ENCODE measurements at places on chromosomes 5 and 9. TPM values are rescaled to one million over a fixed set of nuclear protein-coding genes. Genes with fewer than 3 reads are reported as not detected.

GRXCR2 gene
- polyA plus RNA-seq, result not detected

HBEGF gene
- polyA plus RNA-seq, result 4.9 TPM

PTTG1 gene
- polyA plus RNA-seq, result 94.9 TPM

CAMK4 gene
- polyA plus RNA-seq, result 4.0 TPM

CCDC112 gene
- 5.5 TPM for polyA plus RNA-seq

C9 gene
- polyA plus RNA-seq, result 0.06 TPM

MEGF10 gene
- not detected for polyA plus RNA-seq

REEP5 gene
- polyA plus RNA-seq, result 233 TPM

HRH2 gene
- not detected for polyA plus RNA-seq

LAMC3 gene
- polyA plus RNA-seq, result not detected

MCTP1 gene
- polyA plus RNA-seq, result 0.08 TPM

FOXD4L5 gene
- polyA plus RNA-seq, result not detected

FOXD4 gene
- 0.09 TPM for polyA plus RNA-seq

ROPN1L gene
- 0.69 TPM for polyA plus RNA-seq

DNLZ gene
- polyA plus RNA-seq, result 27.1 TPM

SNCAIP gene
- 1.5 TPM for polyA plus RNA-seq

PCAT7 gene
- polyA plus RNA-seq, result not detected

FOXI1 gene
- not detected for polyA plus RNA-seq

PCDHB4 gene
- 0.60 TPM for polyA plus RNA-seq

SOHLH1 gene
- polyA plus RNA-seq, result not detected

CTSL gene
- polyA plus RNA-seq, result 410 TPM

PKN3 gene
- polyA plus RNA-seq, result 0.95 TPM

PCDHGA8 gene
- polyA plus RNA-seq, result 0.69 TPM

CDO1 gene
- 2.1 TPM for polyA plus RNA-seq

OR1L1 gene
- not detected for polyA plus RNA-seq

SURF4 gene
- polyA plus RNA-seq, result 406 TPM

ADAMTSL2 gene
- not detected for polyA plus RNA-seq

PGM5 gene
- not detected for polyA plus RNA-seq

XRCC4 gene
- polyA plus RNA-seq, result 11.2 TPM

FAM221B gene
- not detected for polyA plus RNA-seq

FGFR4 gene
- not detected for polyA plus RNA-seq
